NCI-H1048 (cell line): ENCODE measurements at places on chromosomes 13 and 19.

- no peak for DNase-seq
Measured at GRCh38 chr13:43058318-43058674, 34.9 kb downstream of the DNAJC15 start.

DNA sequence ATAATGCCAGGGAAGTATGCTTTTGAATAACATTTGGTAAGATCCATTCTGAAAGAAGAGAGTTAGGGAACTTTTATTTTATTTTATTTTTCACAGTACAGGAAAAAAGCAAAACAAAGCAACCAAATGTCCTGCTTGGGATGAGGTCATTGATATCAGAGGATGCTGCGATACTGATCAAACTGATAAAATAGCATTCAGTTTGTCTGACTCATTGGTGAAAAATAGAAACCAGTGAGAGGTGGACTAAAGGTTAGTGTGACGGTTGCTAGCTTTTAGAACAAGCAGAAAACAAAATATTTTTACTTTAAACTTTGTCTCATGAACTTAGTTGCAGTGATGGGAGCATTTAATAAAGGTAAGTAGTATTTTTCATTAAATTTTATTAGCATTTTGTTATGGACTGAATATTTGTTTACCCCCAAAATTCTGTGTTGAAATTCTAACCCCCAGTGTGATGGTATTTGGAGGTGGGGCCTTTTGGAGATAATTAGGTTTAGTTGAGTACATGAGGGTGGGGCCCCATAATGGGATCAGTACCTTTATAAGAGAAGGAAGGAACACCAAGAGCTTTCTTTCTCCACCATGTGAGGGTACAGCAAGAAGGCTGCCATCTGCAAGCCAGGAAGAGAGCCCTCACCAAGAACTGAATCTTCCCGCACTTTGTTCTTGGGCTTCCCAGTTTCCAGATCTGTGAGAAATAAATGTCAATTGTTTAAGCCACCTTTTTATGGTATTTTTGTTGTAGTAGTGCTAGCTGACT lies 37.3 kb downstream of the ITGBL1 start:
- no peak for DNase-seq

DNA sequence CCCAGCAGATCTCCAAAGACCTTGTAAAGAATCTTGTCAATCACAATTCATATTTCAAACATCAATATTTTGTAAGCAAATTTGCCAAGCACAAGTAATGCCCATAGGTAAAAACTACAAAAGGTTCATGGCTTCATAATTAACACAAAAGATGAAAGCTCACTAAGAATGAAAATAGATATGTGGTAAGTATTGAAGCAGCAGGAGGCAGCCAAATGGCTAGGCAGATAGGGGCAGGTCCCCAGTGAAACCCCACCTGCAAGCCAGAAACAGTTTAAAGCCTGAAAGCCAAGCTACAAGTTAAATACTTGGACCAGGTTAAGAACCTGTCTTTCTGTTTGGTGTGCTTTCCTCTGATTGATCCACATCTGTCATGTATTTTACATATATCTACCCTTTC lies 942.6 kb upstream of the SPRY2 start:
- no peak for DNase-seq

DNA sequence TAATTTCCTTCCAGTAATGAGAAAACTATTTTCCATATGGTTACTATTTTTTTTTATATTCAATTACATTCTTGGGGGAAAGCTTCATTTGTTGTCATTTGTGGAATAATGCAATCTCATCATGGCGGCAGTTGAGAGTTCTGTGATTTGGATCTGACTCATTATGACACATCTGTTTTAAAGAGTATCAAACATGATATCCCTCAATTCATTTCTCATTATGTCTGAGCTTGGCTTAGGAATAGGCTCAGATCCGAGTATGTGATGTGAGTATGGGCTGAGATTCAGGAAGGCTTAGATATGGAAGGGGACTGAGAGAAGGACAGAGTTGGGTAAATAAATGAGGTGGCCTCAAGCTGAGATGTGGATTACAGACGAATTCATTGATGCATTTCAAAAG lies 64.4 kb downstream of the POSTN start:
- no peak for DNase-seq

- no peak for DNase-seq
Measured at GRCh38 chr13:41616151-41616550, 158.8 kb downstream of the RGCC start.

DNA sequence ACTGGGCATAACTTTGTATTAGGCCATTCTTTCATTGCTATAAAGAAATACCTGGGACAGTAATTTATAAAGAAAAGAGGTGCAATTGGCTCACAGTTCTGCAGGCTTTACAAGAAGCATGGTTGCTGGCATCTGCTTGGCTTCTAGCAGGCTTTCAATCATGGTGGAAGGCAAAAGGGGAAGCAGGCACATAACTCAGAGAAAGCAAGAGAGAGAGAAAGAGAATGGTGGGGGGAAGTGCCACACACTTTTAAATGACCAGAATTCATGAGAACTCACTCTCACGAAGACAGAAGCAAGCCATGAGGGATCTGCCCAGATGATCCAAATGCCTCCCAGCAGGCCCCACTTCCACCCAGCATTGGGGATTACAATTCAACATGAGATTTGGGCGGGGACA lies 179.7 kb downstream of the SPRY2 start:
- no peak for DNase-seq

DNA sequence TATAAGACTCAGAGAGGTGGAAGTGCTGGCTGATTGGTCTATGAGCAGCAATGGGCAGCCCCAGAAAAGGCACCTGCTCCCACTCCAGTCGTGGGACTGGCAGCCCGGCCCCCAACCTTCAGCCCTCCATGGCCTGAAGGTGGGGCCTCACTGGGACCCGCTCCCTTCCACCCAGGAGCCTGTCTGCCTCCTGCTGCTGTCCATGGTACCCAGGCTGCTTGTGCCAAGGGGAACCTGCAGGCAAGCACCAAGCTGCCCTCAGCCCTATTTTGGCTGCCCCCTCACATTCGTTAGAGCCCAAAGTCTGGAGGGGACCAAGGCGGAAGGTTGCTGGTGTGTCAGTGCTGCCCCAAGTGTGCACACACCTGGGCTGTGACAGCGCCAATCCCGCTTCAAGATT lies 2304.9 kb downstream of the PCDH9 start:
- DNase-seq = no peak

GRCh38 chr13:70051531-70051930 lies 56.1 kb upstream of the ATXN8OS start:
- no peak for DNase-seq

- DNase-seq = no peak
Measured at GRCh38 chr19:40219721-40220276, 1.6 kb upstream of the TTC9B start.

GRCh38 chr19:38219221-38219620 lies 4.8 kb downstream of the DPF1 start:
- no peak for DNase-seq

- no peak for DNase-seq
Measured at GRCh38 chr19:38247734-38248268, 8.4 kb downstream of the PPP1R14A start.

GRCh38 chr19:19062454-19063182 lies 1.2 kb upstream of the SLC25A42 start:
- no peak for DNase-seq

GRCh38 chr13:111278743-111279652 lies 41.4 kb upstream of the TEX29 start:
- DNase-seq = no peak

DNA sequence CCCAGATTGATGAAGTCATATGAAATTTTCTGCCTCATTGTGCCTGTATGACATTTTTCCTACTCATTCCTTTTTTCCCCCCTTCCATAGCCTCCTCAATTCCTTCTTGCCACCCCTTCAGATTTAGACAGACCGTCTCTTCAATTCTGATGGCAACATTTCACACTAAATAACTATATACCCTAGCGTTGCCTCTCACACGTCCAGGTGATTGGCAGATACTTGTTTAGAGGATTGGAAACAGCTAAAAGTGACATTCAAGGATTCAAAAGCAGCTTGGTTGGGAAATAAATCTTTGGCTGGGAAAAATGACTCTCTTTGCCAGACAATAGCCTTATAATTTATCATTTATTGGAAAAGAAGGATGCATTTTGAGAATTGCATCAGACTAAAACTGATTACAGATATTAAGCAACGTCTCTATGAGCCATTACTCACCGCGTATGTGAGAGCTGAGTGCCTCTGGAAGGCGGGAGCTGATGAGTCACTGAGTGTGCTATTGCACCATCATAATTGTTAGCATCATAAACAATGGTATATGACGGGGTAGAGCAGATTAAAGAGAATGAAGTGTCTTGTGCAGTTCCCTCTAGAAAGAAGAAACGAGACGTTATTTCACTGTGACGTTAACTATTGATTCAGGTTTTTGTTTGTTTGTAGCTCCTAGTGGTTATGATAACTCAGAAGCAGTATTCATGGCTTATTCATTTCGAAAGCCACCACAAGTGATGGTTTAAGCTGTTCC lies 61.1 kb upstream of the FAM216B start:
- DNase-seq = no peak

DNA sequence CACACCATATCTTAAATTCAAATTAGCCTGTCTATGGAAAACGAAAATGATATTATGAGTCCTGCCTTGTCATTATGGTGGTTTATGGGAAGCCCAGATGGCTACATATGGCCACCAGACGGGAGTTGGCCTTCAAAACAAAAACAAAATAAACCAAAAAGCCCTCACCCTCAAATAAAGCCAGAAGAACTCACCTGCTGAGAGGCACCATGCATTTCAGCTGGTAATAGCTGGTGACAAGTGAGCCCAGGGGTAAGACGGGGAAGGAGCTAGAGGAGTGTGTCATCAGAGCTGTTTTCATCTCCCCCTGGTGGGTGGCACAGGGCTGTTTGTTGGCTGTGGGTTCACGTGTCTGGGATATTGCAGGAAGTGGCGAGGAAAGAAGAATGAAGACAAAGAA lies 152.9 kb downstream of the EFNB2 start:
- DNase-seq = no peak

GRCh38 chr13:83618966-83619365 lies 263.3 kb downstream of the SLITRK1 start:
- no peak for DNase-seq

- no peak for DNase-seq
Measured at GRCh38 chr13:101700598-101700997, 248.1 kb downstream of the ITGBL1 start.

- DNase-seq = no peak
Measured at GRCh38 chr19:4015705-4016402, 8.3 kb downstream of the PIAS4 start.

GRCh38 chr13:25844559-25845434 lies 207.0 kb downstream of the SHISA2 start:
- DNase-seq = no peak

GRCh38 chr13:76663592-76664335 lies 222.4 kb downstream of the KCTD12 start:
- no peak for DNase-seq

- DNase-seq = no peak
Measured at GRCh38 chr13:38566023-38566422, 120.9 kb upstream of the FREM2 start.

DNA sequence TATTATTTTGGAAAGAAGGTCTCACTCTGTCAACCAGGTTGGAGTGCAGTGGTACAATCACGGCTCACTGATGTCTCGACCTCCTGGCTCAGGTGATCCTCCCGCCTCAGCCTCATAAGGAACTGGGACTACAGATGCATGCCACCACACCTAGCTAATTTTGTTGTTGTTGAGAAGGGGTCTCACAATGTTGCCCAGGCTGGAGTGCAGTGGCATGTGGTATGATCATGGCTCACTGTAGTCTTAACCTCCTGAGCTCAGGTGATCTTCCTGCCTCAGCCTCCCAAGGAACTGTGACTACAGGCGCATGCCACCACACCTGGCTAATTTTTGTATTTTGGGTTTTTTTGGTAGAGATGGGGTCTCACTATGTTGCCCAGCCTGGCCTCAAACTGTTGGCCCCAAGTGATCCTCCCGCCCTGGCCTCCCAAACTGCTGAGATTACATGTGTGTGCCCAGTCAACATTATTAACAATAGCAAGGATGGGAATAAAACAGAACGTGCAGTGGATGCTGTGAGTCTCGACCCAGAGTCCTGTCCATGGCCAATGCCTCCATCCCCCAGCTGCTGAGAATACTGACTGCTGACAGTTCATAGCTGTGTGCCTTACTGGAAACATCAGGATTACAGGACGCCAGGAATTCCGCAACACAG lies 5.4 kb upstream of the MBD3L3 start:
- no peak for DNase-seq

DNA sequence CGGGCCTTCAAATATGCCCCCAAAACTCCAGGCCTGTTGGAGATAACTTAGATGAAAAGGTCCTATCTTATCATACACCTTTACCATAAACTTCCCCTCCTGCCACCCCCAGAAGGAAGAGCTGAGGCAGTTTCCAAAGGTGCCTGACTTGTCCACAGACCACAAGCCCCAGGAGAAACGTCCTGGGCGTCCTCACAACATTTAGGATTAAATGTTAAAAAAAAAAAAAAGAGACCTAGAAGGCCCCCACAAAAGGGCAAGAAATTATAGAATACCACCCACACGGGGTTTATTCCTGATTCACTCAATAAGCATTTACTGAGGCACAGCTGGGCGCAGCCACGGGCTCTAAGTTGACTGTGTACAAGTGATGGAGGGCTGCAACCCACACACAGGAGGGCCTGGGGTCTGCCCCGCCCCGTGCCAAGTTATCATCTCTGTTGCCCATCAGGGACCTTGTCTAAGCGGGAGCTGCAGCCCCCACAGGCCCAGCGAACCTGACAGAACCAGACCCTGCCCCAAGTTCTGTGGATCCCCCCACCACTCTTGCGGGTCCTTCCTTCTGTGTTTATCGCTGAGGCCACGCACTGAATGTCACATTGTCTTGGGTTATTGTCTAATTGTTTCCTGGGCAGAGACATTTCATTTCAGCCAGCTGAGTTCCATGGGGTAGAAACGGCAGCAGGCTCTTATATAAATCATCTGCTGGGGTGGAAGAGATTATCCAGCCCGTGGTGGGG lies 83.0 kb upstream of the TM9SF2 start:
- DNase-seq = no peak

DNA sequence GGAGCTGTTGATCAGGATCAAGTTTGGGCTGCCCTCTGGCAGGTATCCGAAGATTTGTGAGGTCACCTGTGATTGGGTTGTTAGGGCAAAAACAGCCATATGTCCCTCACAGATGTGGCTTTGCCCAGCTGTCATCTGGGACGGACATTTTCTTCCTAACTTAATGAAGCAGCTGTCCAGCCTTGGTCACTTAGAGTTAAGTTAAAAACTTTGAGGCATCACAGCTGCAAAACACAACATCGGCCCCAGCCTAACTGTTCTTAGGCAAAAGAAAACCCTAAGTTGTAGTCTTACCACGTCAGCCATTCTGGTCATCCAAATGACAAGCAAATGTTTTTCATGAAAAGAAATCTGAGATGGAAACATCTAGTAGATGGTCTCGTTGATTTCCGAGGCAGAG lies 318.4 kb downstream of the DCLK1 start:
- no peak for DNase-seq

- no peak for DNase-seq
Measured at GRCh38 chr13:43388282-43389034, 365.1 kb downstream of the DNAJC15 start.
